Activated CD4-positive, alpha-beta memory T cell treated with anti-CD3 and anti-CD28 coated beads for 36 hours (primary cell): ENCODE measurements at places on chromosomes 1 and 21.
A peak's percentile ranks its signal among the peaks of the same experiment; 100 is the strongest.

DNA sequence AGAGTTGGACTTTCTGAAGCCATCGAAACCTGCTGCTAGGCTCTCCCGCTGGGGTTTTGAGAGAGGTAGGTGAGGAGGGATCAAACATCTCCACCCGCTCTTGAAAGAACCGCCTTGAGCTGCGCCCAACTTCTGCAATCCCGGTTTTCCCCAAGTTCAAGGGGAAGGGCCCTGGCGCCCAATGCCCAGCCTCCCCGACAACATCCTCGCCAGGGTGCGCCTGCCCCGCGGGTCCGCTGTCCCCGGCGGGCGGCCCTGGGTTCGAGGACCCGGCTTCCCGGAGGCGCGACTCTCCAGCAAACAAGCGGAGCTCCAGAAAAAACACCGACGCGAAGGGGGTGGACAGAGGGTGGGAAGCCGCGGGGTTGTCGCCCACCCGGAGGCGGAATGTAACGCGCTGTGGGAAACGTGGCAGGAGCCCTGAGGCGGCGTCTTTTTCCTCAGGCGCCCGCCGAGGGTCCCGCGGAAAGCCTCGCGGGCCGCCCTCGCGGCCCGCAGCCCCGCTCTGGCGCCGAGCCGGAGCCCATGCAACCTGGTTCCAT lies 607 bp downstream of the BTG3 start:
- peak; percentile 41 for DNase-seq
- H3K27me3 ChIP-seq, result no peaks in the 10 kb centered on the region
- H3K36me3 ChIP-seq, result peaks cover 28% of the 10 kb centered on the region
- peak overlapping the region; percentile 95 for H3K27ac ChIP-seq
- H3K4me3 ChIP-seq, result peak overlapping the region; percentile 95
- peaks cover 30% of the 10 kb centered on the region for H3K4me1 ChIP-seq

DNA sequence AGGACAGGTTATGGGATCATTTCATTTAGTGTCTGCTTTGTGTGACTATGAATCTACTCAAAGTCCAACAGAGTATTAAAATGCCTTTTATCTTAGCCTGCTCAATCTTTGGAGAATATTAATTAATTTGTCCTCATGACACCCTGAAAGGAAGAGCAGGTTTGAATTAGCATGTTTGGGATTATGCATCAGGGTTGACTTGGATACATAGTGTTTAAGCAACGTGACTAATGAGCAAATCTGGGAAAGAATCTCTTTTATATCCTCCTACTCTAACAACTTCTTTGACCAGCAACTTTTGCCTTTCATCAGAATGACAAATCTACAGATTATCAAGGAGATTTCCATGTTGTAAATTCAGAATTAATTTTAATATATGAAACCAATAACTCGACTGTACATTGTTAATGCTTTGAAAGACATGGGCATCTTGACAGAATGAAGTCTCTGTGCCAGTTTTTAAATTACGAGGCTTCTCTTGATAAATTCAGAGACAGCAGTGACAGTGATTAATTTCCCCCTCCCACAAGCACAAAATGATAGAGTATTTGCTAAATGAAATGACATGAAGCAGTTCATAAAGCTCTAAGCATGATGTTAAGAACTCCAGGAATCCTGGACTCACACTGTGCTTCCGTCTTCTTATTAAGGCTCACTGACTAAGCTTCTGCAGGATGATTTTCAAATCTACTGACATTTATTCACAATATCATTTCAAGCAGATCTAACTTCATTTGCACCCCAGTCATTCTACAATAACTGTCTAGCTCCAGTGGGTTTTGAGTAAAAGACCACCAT lies 156.5 kb downstream of the PCNX2 start:
- peaks cover 31% of the 10 kb centered on the region for H3K36me3 ChIP-seq
- no peaks in the 10 kb centered on the region for H3K27me3 ChIP-seq
- DNase-seq, result no peak

- no peaks in the 10 kb centered on the region for H3K4me1 ChIP-seq
- H3K4me3 ChIP-seq, result no peak overlapping the region
- no peak for DNase-seq
- no peaks in the 10 kb centered on the region for H3K36me3 ChIP-seq
- H3K27me3 ChIP-seq, result no peaks in the 10 kb centered on the region
Measured at GRCh38 chr1:189851806-189852367, 625.8 kb downstream of the BRINP3 start.

DNA sequence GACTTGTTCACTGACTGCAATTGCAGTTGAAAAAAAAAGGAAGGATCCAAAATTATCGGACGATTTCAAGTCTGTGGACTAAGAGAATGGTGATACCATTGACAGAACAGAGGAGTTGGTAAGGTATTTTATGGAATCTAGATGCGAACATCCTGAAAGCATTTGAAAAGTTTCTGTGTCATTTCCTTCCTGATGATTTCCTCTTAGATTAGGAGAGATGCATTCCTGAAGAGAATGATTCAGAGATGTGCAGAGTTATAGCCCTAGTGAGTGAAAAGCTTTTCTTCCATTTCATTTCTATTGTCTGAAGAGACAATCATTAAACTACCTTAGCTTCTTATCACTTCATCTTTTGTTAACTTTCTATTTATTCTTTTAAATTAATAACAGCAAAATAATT lies 200.0 kb downstream of the KCNK2 start:
- no peak overlapping the region for H3K27ac ChIP-seq
- no peaks in the 10 kb centered on the region for H3K4me1 ChIP-seq
- H3K4me3 ChIP-seq, result no peak overlapping the region
- H3K36me3 ChIP-seq, result no peaks in the 10 kb centered on the region

GRCh38 chr1:203582568-203582967 lies 44.1 kb upstream of the ATP2B4 start:
- DNase-seq, result no peak
- no peak overlapping the region for H3K4me3 ChIP-seq
- H3K4me1 ChIP-seq, result no peaks in the 10 kb centered on the region

GRCh38 chr1:2563205-2563604 lies 7.0 kb downstream of the TNFRSF14 start:
- H3K36me3 ChIP-seq, result peaks cover 12% of the 10 kb centered on the region
- no peak overlapping the region for H3K4me3 ChIP-seq
- DNase-seq, result no peak
- H3K27ac ChIP-seq, result no peak overlapping the region
- H3K27me3 ChIP-seq, result no peaks in the 10 kb centered on the region

DNA sequence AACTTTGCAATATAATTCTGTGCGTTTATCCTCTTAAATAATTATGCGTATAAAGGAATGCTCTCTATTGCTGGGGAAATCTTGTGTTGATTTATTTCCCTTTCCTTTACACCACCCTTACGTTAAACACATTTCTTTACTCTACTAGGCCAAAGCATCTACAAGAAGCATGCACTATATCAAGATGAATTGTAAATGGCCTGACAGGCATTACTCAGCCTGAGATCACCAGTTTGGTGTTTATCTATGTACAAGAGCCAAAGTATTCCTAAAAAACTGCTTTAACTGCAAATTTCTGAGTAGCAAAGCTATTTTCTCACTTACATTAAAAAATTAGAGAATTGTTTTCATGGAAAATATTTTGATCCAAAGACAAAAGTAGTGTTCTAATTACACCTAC lies 114.8 kb downstream of the TYW3 start:
- no peaks in the 10 kb centered on the region for H3K27me3 ChIP-seq
- H3K4me3 ChIP-seq, result no peak overlapping the region
- H3K27ac ChIP-seq, result no peak overlapping the region
- no peaks in the 10 kb centered on the region for H3K36me3 ChIP-seq

DNA sequence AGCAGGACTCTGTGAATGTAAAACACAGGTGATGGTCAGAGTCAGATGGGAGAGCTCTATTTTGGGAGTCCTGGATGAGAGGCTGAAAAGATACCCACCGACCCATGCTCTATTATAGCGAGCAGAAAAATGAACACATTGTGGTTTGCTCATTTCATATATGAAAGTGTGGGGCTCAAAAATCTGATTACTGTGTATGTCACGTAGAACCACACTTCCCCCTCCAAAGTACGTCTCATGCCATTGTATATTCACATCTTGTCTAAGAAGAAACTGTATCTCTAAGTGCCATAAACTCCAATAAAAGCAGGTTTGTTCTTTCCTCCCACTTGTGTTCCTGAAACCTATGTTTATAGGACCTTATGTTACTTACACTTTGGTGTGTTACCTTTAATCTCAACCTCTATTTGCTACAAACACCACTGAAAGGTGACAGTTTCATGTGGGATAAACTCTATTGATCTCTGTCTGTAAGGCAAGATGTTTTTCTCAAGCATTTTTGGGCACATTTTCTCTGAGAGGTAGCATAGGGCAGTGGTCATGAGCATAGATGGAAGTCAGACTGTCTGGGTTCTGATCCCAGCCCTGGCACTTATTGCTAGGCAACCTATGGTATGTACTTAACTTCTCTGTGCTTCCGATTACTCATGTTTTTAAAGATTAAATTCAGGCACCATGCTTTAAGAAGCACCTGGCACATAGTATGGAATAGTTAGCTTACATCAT lies 214.4 kb downstream of the ST6GALNAC3 start:
- H3K27me3 ChIP-seq, result no peaks in the 10 kb centered on the region
- H3K4me3 ChIP-seq, result no peak overlapping the region
- H3K4me1 ChIP-seq, result peaks cover 79% of the 10 kb centered on the region
- peak overlapping the region; percentile 33 for H3K27ac ChIP-seq
- no peaks in the 10 kb centered on the region for H3K36me3 ChIP-seq
- no peak for DNase-seq

DNA sequence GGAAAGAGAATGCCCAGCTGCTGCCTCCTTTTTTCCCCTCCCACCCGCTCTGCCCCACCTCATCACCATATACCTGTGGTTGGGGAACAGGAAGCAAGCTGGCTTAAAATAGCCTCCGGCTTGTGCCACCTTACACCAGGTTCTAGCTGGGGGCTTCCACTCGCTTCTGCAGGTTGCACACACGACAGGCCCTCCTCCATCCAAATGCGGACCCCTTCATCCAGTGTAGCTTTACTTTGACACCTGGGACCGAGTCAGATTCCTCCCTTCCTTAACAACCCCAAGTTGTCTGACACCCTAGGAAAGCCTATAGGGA lies 14.6 kb downstream of the BLACAT1 start:
- H3K36me3 ChIP-seq, result no peaks in the 10 kb centered on the region
- no peak for DNase-seq
- peaks cover 20% of the 10 kb centered on the region for H3K4me1 ChIP-seq
- H3K4me3 ChIP-seq, result peak overlapping the region; percentile 73
- peak overlapping the region; percentile 83 for H3K27ac ChIP-seq

- peak; percentile 20 for DNase-seq
- no peak overlapping the region for H3K4me3 ChIP-seq
- H3K4me1 ChIP-seq, result peaks cover 22% of the 10 kb centered on the region
- no peaks in the 10 kb centered on the region for H3K36me3 ChIP-seq
- no peak overlapping the region for H3K27ac ChIP-seq
Measured at GRCh38 chr1:89363196-89363595, 663 bp upstream of the GBP6 start.

DNA sequence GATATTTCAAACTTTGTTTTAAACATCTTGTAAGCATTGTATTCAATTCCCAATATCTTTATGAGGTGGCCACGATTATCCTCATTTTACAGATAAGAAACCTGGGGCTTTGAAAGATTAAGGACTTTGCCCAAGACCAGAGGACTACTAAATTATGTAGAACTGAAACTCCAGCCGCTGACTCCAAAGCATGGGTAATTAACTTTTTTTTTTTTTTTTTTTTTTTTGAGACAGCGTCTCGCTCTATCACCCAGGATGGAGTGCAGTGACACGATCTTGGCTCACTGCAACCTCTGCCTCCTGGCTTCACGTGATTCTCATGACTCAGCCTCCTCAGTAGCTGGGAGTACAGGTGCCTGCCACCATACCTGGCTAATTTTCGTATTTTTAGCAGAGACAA lies 68.7 kb downstream of the ALG14 start:
- no peaks in the 10 kb centered on the region for H3K27me3 ChIP-seq
- H3K36me3 ChIP-seq, result no peaks in the 10 kb centered on the region

- no peak overlapping the region for H3K4me3 ChIP-seq
- no peak overlapping the region for H3K27ac ChIP-seq
- H3K36me3 ChIP-seq, result no peaks in the 10 kb centered on the region
- peaks cover 2% of the 10 kb centered on the region for H3K4me1 ChIP-seq
- no peak for DNase-seq
Measured at GRCh38 chr1:25043228-25043580, 113.1 kb upstream of the RUNX3 start.

GRCh38 chr1:118588566-118588965 lies 399.6 kb downstream of the TBX15 start:
- H3K36me3 ChIP-seq, result no peaks in the 10 kb centered on the region
- DNase-seq, result no peak
- no peaks in the 10 kb centered on the region for H3K4me1 ChIP-seq
- no peaks in the 10 kb centered on the region for H3K27me3 ChIP-seq
- H3K4me3 ChIP-seq, result no peak overlapping the region

DNA sequence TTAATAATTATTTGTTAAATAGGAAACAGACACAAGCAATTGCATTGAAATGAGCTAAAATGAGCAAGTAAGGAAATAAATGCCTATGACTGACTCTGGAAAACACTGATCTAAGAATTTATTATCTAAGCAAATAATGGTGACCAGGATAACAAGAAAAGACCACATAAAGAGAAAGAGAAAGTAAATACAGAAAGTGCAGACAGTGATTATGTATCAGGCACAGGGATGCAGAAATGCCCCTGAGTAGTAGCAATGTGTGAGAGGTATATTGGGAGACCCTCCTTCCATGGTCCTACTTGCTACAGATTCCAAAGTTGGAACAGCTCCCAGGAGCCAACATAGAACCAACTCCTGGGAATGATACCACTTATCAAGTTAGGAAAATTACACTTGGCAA lies 33.3 kb upstream of the MUTYH start:
- H3K36me3 ChIP-seq, result no peaks in the 10 kb centered on the region
- H3K27me3 ChIP-seq, result no peaks in the 10 kb centered on the region
- DNase-seq, result no peak
- peaks cover 2% of the 10 kb centered on the region for H3K4me1 ChIP-seq
- H3K4me3 ChIP-seq, result no peak overlapping the region

GRCh38 chr1:185652348-185652747 lies 81.8 kb upstream of the HMCN1 start:
- H3K36me3 ChIP-seq, result no peaks in the 10 kb centered on the region
- H3K4me3 ChIP-seq, result no peak overlapping the region
- H3K27ac ChIP-seq, result no peak overlapping the region
- no peak for DNase-seq

DNA sequence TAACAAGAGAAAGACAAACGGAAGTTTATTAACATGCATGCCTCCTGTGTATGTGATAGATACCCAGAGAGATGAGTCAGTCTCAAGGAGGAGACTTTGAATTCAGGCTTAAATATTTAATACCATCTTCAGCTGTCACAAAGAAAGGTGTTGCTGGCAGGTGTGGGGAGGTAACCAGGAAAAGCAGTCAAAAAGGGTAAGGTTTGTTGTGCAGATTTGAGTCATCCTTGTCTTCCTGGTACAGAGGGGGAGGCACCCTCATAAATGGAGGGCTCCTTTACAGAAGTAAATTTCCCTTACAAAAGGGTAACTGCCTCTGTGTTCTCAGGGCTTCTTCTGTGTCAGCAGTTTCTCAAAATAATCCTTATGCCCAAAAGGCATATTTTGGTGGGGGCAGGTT lies 75.2 kb upstream of the B3GALT5 start:
- no peaks in the 10 kb centered on the region for H3K4me1 ChIP-seq
- no peak for DNase-seq
- no peak overlapping the region for H3K27ac ChIP-seq
- no peak overlapping the region for H3K4me3 ChIP-seq
- H3K36me3 ChIP-seq, result no peaks in the 10 kb centered on the region
